Sciatic nerve (tissue), 2 donors: ENCODE measurements at places on chromosomes 13 and 19.
A peak's percentile ranks its signal among the peaks of the same experiment; 100 is the strongest.

DNA sequence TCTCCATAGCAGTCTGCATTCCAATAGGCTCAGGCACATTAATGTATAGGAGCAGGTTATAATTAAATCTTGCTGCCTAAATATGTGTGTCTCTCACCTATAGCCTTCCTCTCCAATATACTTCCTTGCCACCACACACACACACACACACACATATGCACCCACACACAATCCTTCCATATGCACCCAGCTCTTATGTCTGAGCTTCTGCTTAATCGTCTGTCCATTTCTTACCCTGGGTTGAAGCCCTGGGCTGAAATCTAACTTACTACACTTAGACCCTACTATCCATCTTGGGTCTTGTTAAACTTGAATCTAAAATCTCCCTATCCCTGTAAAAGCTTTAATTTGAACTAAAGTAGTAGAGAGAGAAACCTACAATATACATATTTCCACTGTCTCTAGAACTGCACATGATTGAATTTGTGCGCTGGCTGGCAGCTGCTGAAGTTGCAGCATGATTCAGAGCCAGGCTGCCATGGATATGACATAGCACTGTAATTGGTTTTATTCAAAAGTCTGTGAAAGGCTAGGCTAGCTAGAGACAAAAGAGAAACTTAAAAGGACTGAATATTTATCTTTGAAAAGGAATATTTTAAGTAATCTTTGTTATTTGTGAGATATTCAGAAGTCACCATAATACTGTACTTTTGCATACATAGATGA is 25.7 kb upstream of the FREM2 start:
- no peak for DNase-seq

- DNase-seq, result no peak
These were observed 51.1 kb downstream of the DNM2 start for GRCh38 chr19:10768936-10769335.

DNA sequence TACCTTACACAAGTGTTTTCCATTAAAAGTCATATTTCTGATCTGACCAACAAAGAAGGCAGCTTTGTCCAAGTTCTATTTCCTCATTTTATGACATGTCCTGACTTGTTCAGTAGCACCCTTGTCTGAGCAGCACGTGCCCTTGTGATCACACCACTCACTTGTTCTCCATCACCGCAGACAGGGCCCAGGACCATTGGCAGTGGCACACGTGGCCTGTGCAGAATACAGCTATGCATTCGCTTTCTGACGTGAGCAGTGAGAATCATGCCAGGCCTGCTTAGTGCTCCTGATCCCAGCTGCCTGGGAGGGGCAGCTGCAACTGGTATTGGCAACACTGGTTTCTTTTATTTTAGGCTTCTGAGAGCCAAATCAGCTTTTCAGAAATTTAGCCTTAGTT is 134.2 kb downstream of the FRY start:
- no peak for DNase-seq

DNA sequence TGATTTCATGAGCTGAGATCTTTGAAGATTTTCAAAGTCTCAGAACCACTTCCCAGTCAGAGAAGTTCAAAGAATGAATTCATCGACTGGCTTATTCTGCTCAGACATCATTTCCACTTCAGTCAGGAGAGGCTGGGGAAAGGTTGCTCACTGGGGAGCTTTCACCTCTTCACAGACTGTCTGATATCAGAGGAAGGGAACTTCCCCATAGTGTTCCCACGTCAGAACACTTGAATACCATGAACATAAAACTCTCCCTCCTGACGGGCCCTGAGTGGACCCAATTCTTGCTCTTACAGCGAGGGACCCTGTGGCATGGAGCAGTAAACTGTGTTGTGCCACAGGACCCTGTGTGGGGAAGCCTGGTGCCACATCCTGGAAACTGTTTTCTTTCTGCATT is 492.6 kb downstream of the COG6 start:
- DNase-seq, result no peak

GRCh38 chr13:74867460-74867859 is 614.5 kb downstream of the TBC1D4 start:
- DNase-seq, result no peak

- DNase-seq, result no peak
These were observed 54.7 kb downstream of the NFIC start for GRCh38 chr19:3420909-3421619.

- no peak for DNase-seq
These were observed 72.1 kb downstream of the SLITRK1 start for GRCh38 chr13:83810136-83810535.

GRCh38 chr19:50549927-50550593 is 18.2 kb downstream of the LRRC4B start:
- DNase-seq, result no peak

DNA sequence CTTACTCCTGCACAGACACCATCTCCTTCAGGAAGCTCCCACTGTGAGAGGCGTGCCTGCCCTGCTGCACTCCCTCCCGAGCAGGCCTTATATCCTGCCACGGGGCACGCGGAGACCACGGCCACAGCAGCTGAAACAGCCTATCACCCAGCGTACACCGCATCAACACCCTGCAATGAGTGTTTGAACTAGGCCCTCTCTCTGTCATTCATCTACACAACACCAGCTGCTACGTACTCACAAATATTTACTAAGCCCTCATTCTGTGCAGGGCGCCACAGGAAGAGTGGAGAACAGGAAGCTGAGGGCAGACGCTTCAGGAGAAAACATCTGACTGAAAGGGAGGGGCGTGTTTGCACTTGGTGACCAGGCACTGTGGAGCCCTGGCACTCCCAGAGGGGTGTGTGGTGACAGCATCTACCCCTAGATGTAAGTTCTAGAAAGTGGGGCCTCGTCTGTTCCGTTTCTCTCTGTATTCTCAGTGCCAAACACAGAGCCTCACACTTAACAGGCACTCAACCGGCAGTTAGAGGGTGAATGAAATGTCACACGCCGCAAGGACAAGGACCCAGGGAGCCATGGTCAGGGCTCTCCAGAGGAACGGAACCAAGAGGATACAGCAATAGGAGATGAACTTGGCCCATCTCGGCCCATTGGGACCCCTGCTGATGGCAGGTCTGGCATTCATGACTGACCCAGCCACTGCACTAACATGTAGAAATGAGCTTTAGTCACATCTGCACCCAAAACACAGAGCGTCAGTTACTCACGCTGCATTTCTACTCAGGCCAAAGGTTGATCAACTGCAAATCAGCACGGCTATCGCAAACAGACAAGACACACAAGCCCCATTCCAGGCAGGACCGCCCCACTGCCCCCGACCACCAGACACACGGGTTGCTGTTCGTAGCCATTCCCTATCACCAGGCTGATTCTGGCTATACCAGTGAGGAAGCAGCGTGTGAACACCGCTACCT is 15.7 kb downstream of the RANBP3 start:
- no peak for DNase-seq

- peak; percentile 52 for DNase-seq
These were observed 7.9 kb downstream of the CD37 start for GRCh38 chr19:49343123-49343522.

DNA sequence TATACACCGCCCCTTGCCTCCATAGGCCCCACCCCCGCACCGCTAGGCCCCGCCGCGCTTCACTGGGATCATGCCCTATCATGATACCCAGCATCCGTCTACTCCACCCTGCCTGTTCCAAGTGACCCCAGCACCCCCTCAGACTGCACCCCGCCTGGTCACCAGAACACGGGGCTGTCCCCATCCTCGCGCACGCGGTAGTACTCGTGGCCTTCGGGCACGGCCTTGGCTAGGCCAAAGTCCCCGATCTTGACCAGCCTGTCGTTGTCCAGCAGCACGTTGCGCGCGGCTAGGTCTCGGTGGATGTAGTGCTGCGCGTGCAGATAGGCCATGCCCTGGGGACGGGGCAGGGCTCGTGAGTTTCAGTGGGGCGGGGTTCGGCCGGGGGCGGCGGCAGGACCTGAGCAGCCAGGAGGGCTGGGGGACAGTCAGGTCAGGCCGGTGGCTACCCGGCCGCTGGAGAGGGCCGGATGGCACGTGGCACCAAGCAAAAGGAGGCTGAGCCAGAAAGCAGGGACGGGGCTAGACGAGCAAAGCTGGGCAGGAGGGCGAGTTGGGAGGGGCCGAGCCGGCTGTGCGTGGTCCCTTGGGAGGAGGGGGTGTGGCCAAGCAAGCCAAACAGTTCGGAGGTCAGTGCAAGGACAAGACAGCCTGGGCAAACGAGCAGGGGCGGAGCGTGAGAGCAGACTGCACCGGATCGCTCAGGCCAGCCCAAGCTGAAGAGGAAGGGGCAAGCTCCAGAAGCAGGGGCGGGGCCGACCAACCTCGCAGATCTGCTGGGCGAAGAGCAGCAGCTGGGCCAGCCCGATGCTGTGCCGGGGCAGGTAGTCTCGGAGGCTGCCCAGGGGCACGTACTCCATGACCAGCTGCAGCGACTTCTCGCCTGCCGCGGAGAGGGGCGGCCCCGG is 13.6 kb upstream of the ICAM3 start:
- DNase-seq, result peak; percentile 93

DNA sequence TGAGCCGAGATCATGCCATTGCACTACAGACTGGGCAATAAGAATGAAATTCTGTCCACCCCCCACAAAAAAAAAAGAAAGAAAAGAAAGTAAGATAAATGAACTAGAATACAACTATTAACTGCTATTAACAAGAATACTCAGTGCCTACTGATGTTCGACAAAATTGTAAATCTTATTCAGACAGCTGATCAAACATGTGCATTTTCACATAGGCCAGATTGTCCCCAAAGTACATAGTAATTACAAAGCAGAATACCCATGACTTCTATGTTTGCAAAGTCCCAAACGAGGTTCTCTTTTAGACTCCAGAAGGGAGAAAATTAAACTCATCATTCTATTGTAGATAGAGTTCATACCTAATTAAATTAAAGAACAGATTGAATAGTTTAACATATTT is 113.4 kb downstream of the UFM1 start:
- DNase-seq, result no peak

- DNase-seq, result no peak
These were observed 20.0 kb downstream of the GARRE1 start for GRCh38 chr19:34274284-34274826.

GRCh38 chr13:49607761-49608160 is 20.5 kb upstream of the ARL11 start:
- no peak for DNase-seq
